Hepatocyte (in vitro differentiated cells): ENCODE measurements at places on chromosomes 6 and 20. TPM values are rescaled to one million over a fixed set of nuclear protein-coding genes. Genes with fewer than 3 reads are reported as not detected.
A peak's percentile ranks its signal among the peaks of the same experiment; 100 is the strongest.

DNA sequence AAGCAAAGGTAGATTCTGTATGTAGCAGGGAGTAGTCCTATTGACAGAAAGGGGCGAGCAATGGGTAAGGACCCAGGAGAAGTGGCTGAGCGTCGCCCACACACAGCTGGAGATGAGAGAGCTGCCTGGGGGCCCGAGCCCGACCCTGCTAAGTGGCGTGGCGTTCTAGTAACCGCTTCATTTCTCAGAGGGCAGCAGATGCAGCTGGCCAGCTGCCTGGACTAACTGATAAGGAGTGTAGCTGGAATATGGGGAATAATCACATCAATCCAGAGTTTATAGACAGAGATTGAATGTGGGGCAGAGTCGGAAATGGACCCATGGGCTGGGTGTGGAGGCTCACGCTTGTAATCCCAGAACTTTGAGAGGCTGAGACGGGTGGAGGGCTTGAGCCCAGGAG is 64.4 kb downstream of the EZR start:
- no peak for DNase-seq

GRCh38 chr6:118580585-118581419 is 32.7 kb downstream of the PLN start:
- peak; percentile 91 for DNase-seq

DNA sequence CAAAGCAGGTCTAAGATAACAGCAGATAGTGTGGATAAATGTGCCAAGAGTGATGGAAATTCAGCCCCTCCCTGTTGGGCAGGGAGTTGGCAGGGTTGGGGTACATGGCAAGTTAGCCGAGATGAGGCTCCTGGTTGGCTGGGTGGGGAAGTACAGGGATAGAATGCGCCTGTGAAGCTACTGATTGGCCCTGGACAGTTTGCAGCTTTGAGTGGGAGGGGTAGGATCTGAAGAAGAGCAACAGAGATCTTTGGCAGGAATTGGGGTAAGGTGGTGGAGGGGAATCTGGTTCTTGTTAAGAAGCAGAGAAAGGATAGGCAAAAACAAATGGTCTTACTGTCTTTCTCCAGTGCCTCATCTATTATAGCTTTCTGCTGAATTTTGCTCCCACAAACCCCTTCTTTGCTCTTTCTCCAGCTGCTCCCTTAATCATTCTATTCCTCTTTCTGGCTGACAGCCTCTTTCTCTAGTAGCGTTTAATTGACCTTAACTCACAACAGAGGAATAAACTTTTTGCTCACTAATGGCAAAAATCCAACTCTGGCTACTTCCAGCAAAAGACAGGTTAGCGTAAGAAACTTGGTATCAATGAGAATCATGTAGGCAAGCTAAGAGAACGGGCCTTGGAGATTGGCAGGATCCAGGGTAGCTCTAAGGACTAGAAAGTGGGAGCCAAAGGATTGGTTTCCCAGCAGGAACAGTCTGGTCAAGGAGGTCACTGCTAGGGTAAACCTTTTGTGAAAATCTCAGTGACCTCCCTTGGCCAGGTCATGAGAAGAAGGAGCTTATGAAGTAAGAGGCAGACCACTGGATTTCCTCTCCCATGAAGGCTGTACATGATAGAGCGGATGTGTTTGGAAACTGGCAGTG is 86.3 kb upstream of the CARMIL1 start:
- DNase-seq, result no peak

The LINC00237 gene
- not detected in 2 replicates for total RNA-seq

The THBD gene
- 30.8 and 50.1 TPM in 2 replicates for total RNA-seq
